ENCODE measurements at places on chromosomes 6 and 20.

GRCh38 chr6:37556881-37557644, 57.4 kb upstream of the CCDC167 start:
- no peak for DNase-seq

GRCh38 chr6:72421387-72421786, 200.5 kb upstream of the KCNQ5 start:
- no peak for DNase-seq

DNA sequence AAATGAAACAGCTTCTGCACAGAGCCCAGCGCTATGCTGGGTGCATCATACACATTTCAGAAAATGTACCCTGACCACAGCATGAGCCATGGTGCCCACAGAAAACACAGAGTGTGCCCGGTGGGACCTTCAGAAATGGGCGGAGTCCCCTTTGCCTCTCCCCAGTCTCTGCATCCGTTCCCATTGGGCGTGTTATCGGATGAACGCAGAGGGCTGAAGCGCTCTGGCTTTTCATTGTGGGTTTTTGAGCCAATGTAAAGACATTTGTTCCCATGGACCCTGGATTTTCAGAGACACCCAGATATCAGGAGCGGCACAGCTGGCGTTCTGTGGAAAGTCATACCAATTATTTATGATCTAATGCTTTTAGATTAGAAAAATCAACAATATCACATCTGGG, 99.8 kb downstream of the DACT2 start:
- DNase-seq: no peak

DNA sequence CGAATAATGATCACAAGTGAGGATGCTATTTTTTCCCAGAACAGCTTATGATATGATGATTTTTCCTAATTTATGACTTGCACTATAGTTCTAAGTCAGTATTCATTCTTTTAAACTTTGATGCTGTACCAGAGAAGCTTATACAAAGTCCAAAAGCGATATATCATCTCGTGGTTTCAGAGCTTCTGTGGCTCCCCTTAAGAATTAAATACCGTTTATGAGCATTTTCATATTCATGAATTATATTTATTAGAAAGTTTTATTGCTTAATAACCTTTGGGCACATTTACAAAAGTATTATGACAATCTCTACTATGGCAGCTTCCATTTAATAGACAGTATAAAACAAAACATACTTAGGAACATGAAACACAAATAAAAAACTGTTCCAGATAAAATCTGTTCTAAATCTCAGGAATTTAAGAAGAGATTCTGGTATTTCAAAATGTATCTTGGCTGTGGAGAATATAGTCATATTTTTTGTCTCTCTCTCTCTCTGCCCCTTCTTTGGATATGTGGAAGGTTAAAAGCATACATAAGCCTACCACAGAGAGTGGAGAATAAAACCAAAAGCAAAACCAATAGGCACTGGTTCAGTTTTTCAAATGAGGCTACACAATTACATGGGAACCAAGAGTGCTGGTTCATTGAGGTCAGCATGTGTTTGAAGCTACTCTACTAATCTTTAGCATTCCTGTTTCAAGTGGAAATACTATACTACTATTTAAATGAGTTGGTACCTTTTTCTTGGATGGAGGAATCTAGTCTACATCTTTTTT, 884.5 kb upstream of the GJE1 start:
- DNase-seq: no peak

- no peak for DNase-seq
These were observed 288.1 kb upstream of the SUPT3H start for GRCh38 chr6:45665859-45666258.

DNA sequence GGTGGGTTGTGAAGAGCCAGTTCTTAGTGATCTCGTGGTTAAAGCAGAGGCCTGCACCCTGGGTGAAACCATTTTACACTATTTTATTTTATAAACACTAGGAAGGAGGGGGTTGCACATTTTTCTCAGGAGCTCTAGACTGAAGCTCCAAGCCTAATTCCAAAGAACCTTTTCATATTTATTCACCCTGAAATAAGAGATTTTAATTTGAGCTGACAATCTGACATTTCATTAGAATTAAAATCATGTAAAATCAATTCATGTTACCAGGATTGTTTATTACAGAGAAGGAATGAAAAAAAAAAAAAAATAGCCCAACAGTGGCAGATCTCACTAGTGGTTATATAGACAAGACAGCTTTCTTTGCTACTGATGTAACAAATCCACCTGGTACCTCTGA, 222.5 kb upstream of the SOX4 start:
- no peak for DNase-seq

DNA sequence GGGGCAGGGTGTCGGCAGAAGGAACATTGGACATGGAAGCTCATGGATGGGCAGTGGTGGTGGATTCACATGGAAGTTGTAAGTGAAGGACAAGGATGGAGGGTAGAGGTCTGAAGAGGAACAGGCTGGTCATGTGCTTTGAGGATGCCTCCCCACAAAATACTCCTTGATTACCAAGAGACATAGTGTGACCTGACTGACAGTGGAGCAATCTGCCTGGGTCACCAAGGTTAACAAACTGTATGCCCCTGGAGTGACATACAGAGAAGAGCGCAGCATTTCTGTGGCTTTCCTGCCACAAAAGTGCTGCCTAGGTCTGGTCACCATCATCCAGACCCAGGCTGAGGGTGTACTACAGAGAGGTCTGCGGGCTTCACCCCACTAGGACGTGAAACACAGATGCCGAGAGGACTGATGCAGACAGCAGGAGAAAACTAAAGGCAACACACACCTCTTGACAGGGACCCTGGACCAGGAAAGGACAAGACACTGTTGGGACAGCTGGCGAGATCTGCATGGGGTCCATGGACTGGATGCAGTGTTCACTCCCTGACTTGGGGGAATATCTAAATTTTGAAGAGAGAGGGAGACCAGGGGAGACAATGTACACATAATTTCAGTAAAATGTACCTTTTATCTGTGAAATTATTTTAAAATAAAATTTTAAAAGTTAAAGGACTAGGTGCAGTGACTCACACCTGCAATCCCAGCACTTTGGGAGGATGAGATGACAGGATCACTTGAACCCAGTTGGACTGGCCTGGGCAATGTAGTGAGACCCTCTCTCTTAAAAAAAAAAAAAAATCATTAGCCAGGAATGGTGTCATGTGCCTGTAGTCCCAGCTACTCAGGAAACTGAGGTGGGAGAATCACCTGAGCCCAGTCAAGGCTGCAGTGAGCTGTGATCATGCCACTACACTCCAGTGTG, 64.9 kb downstream of the CSE1L start:
- no peak for DNase-seq

DNA sequence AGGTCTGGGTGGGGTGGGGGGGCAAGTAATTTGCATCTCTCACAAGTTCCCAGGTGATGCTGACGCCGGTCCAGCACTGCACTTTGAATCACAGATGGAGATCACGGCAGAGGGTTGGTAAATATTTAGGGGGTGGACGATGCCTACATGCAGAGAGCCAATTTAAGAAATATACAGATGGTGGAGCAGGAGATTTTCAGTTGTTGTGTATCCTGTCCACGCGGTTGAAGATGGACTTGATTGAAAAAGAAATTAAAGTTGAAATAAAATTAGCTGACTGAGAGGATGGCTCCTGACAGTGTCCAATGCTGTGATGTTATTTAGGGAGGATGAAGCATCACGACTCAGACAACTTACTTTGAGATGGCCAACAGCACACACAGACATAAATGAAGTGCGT, 74.6 kb downstream of the PHACTR3 start:
- DNase-seq: no peak
